ENCODE measurements at places on chromosomes 16 and 17.

GRCh38 chr17:44758414-44759085, at the start of gene ADAM11:
Gene ADAM11, plus strand, starts transcription at chr17:44758988. Its CDS starts 212 bp downstream, at chr17:44759200.
- H3K27ac ChIP-seq = no peak within 1 kb of the TSS
- no peaks in the 10 kb centered on the region for H3K36me3 ChIP-seq
- H3K27me3 ChIP-seq = peaks cover 28% of the 10 kb centered on the region
- no peaks in the 10 kb centered on the region for H3K4me1 ChIP-seq

DNA sequence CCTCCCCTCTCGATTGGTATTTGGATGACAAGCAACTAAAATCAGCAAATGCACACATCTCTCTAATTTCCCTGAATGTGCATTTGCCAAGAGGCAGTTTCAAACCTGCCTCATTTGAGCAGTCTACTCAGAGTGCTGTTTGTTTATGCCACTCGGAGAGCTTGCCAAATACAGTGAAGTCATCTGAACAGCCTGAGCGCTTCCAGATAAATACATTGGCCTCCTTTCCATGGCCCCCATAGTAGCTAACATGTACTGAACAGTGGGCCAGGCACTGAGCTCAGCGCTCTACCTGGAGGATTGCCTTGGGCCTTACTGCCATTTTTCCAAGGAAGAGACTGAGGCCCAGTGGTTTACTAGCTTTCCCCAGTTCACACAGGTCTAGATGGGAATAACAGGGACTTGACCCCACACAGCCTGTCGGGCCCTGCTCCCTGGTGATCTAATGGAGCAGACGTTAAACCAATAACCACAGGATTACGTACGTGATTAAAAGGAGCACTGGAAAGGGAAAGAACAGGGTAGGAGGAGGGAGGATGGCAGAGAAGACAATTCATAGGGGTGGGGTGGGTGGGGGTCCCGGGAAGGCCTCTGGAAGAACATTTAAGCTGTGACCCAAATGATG, 18.7 kb upstream of the ANKRD40CL start:
- H3K36me3 ChIP-seq = no peaks in the 10 kb centered on the region
- H3K4me3 ChIP-seq = no peak overlapping the region

DNA sequence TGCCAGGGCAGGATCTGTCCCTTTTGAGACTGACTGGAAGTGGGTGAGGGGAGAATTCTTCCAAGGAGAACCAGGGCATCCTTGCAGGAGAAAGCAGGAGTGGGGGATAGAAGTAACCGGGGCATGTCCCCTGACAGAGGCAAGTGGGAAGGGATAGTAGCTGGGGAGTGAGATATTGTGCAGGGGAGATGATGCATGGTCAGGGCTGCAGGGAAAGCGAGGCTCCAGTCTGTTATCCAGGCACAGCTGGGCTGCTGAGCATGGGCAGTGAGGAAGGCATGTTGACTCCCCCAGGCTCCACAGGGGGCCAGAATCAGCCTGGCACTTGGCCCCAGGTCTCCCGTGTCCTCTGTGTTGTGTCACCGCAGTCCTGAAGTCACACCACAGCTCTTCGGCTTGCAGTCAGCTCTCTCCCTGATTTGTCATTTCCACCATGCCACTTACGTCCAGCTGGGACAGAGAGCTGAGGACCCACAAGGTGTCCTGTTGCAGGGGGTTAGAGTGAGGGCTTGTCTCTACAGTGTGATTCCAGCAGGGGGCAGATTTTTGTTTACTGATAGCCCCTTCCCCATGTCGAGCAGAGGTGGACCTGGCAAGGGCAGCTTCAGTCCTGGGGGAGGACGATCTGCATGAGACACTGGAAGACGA, 40.9 kb downstream of the B9D1 start:
- peaks cover 4% of the 10 kb centered on the region for H3K4me1 ChIP-seq

DNA sequence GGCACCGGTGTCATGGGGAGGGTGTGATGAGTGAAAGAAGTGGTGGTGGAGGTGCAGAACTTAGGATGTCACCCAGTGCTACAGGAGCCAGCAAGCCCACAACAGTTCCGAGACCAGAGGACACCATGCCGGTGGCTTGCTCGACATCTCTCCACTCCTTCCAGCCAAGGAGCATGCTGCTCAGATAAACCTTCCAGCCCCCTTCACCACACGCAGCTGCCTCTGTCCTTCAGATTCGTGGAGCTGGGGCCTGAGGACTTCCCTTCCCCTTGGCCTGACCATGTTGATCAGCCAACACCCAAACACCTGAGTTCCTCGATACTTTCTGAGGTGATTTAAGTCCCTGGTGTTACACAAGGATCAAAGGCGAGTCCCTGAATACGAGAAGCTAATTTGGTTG, 188.8 kb upstream of the FOXF1 start:
- no peak overlapping the region for H3K27ac ChIP-seq
- no peaks in the 10 kb centered on the region for H3K36me3 ChIP-seq
- no peak for DNase-seq
- no peak overlapping the region for H3K4me3 ChIP-seq
- H3K27me3 ChIP-seq = no peaks in the 10 kb centered on the region

GRCh38 chr17:41986634-41987033, 20.0 kb downstream of the CNP start:
- peaks cover 52% of the 10 kb centered on the region for H3K36me3 ChIP-seq
- H3K4me1 ChIP-seq = peaks cover 4% of the 10 kb centered on the region

DNA sequence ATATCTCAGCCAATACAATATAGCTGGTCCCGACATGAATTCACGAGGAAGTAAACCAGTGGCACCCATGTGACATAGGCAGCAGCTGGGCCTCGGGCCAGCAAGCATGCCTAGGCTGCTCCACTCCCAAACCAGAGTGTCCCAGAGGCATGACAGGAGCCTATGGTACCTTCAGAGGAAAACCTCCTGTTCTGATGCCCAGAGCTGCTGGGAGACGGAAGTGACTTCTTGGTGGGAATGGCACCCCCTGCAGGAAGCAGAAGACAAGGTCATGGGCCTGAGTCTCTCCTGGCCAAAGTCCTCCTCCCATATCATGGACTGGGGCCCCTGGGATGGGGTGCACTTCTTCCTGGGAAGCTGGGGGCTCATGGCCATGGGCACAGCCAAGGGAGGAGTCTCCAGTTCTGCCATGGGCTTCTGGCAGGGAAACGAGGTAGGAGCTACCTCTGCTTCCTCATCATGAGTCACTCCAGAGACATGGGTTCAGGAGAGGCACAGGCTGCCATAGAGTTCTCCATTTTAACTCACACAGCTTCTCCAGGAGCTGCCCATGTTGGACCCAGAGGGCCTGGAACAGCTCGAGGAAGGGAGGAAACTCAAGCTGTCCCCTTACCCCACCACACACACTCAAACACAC, 13.4 kb downstream of the FBF1 start:
- no peak overlapping the region for H3K27ac ChIP-seq
- no peak for DNase-seq
- H3K4me3 ChIP-seq = no peak overlapping the region
- H3K36me3 ChIP-seq = peaks cover 2% of the 10 kb centered on the region
- no peaks in the 10 kb centered on the region for H3K4me1 ChIP-seq

DNA sequence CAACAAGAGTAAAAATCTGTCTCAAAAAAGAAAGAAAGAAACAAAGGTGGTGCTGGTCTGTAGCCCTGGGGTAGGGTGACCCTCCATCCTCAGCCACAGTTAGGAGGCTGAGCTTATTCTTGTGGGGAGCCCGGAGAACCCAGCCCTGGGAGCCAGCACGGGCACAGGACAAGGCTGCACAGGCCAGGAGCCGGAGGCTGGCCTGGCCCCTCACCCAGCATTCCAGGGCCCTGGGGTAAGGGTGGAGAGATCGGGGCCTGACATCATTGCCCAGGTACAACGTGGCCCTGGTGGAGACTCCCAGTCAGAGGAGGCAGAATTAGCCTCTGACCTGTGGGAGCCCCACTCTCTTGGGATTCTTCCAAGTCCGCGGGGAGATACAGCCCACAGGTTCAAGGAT, 10.3 kb upstream of the KRT17 start:
- DNase-seq = no peak
- no peaks in the 10 kb centered on the region for H3K36me3 ChIP-seq

DNA sequence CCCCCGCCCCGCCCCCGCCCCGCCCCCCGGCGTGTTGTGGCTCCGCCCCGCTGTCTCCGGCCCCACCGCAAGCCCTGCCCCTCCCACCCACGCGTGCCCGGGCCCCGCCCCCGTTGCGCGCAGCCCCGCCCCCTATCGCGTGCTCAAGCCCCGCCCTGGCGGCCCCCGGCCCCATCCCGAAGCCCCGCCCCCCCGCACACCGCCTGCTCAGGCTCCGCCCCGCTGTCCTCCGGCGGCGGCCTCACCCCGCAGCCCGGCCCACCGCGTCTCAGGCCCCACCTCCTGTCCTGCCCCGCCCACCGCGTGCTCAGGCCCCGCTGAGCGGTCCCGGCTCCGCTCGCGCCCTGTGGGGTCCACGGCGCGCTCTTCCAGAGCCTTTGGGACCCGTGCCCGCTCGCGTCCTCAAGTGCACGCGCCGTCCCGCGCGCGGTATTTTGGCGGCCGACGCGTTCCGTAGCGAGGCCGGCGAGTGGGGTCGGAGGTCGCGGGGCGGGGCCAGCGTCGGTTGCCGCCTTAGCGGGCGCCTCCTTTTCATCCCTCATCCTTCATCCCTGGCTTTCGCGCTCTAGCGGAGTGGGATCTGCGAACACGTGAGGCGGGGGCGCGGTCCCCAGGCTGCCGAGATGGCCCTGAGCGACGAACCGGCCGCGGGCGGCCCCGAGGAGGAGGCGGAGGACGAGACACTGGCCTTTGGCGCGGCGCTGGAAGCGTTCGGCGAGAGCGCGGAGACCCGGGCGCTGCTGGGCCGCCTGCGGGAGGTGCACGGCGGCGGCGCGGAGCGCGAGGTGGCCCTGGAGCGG, at the start of gene TBCD:
TSS of gene TBCD (plus strand) at position 495 of the 800 bp plus-strand sequence. CDS start at position 624, 129 bp downstream.
- peak within 1 kb of the TSS; percentile 72 for H3K27ac ChIP-seq
- DNase-seq = peak; percentile 91
- H3K36me3 ChIP-seq = no peaks in the 10 kb centered on the region
- H3K4me3 ChIP-seq = peak within 1 kb of the TSS; percentile 83

GRCh38 chr16:77171745-77172635, 19.0 kb upstream of the MON1B start:
- DNase-seq = no peak
- H3K36me3 ChIP-seq = no peaks in the 10 kb centered on the region
- no peak overlapping the region for H3K27ac ChIP-seq
- H3K4me3 ChIP-seq = no peak overlapping the region
- no peaks in the 10 kb centered on the region for H3K4me1 ChIP-seq

DNA sequence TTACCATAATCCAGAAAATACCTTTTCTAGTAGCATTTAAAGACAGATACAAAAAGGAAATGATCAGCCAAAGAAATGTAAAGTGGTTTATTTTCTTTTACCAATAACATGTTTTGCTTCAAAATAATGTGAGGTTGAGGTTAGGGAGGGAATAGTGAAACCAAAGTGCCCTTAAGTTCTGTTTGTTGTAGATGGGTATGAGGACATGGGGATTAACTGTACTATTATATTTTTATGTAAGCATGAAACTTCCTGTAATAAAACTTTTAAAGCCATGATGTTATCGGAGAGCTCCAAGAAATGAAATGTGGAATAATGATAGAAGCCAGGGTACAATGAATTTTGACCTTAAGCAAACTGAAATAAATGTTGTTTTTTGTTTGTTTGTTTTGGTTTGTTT, 9.9 kb downstream of the C16orf46 start:
- no peak for DNase-seq
- no peak overlapping the region for H3K27ac ChIP-seq
- no peak overlapping the region for H3K4me3 ChIP-seq
- peaks cover 8% of the 10 kb centered on the region for H3K4me1 ChIP-seq
- H3K27me3 ChIP-seq = no peaks in the 10 kb centered on the region

GRCh38 chr16:59697236-59697635, 963.1 kb upstream of the GOT2 start:
- H3K4me3 ChIP-seq = no peak overlapping the region
- H3K27me3 ChIP-seq = no peaks in the 10 kb centered on the region
- no peaks in the 10 kb centered on the region for H3K36me3 ChIP-seq
- H3K27ac ChIP-seq = no peak overlapping the region
- H3K4me1 ChIP-seq = no peaks in the 10 kb centered on the region

DNA sequence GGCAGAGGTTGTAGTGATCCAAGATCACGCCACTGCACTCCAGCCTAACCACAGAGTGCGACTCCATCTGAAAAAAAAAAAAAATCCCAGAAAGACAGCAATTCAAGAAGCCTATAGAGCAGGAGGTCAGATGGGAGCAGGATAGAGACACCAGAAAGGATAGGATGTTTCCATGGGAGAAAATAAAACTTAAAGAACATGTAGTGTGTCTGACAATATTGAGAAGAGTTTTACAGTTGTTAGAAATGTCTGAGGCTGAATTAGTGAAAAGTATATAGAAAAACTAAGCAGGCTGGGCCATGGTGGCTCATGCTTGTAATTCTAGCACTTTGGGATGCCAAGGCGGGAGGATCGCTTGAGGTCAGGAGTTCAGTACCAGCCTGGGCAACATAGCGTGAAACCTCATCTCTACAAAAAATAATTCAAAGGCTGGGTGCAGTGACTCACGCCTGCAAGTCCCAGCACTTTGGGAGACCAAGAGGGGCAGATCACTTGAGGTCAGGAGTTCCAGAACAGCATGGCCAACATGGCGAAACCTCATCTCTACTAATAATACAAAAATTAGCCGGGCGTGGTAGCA, 15.3 kb upstream of the TRIM37 start:
- DNase-seq = no peak
- peaks cover 43% of the 10 kb centered on the region for H3K36me3 ChIP-seq
- H3K27me3 ChIP-seq = no peaks in the 10 kb centered on the region
- no peak overlapping the region for H3K4me3 ChIP-seq
- H3K4me1 ChIP-seq = peaks cover 10% of the 10 kb centered on the region

DNA sequence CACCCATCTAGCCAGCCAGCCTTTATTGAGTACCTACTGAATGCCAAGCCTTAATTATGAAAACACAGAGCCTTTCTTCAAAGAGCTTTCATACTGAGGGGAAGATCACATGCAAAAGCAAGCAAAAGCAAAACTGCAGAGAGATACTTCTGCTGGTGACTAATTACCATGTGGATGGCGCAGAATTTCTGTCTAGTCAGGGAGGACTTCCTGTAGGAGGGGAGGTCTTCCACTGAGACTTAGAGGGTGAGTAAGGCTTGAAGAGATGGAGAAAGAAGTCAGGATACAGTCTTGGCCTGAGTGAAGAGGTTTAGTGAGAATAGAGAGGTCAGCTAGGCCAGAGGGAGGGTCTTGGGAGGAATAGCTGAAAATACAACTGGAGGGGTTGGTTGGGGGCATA, 53.9 kb upstream of the CCL2 start:
- H3K4me1 ChIP-seq = peaks cover 27% of the 10 kb centered on the region
- peaks cover 6% of the 10 kb centered on the region for H3K36me3 ChIP-seq
- peaks cover 73% of the 10 kb centered on the region for H3K27me3 ChIP-seq
- H3K27ac ChIP-seq = peak overlapping the region; percentile 39
- peak overlapping the region; percentile 4 for H3K4me3 ChIP-seq

All from activated CD8-positive, alpha-beta memory T cell treated with anti-CD3 and anti-CD28 coated beads, Interleukin-2, amount 10 ng/mL, durations not matched to agents 7 days and 5 days (primary cell).